ENCODE measurements at places on chromosomes 13 and 19.

GRCh38 chr13:72469906-72470305, 257.5 kb downstream of the MZT1 start:
- DNase-seq, result no peak

DNA sequence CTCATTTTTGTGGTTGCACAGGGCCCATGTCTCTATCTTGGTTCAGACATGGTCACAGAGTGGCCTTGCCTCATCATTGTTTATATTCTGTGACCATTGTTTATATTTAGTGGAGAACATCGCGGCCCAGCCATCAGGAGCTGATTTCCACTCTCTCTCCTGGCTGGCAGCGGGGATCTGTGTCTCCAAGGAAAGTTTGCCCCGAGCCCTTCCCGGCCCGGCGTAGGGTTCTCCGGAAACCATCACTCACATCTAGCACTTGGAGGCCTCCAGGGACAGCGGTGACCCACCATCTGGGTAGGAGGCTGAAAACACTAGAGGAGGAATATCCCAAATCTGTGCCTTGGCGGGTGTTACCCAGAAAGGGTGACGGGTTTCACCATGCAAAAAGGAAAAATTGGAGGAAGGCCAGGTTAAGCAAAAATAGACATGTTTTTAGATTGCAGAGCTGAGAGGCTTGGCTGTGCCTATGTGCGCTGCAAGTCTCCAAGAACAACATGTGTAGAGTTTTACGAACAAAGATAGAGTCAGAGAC, 726 bp upstream of the ZNF358 start:
- no peak for DNase-seq

GRCh38 chr19:48670699-48671445, 1.9 kb downstream of the NTN5 start:
- no peak for DNase-seq

- no peak for DNase-seq
These were observed 1548.9 kb upstream of the PCDH20 start for GRCh38 chr13:62964522-62964921.

- DNase-seq, result no peak
These were observed 781.0 kb upstream of the ARGLU1 start for GRCh38 chr13:107348925-107349324.

DNA sequence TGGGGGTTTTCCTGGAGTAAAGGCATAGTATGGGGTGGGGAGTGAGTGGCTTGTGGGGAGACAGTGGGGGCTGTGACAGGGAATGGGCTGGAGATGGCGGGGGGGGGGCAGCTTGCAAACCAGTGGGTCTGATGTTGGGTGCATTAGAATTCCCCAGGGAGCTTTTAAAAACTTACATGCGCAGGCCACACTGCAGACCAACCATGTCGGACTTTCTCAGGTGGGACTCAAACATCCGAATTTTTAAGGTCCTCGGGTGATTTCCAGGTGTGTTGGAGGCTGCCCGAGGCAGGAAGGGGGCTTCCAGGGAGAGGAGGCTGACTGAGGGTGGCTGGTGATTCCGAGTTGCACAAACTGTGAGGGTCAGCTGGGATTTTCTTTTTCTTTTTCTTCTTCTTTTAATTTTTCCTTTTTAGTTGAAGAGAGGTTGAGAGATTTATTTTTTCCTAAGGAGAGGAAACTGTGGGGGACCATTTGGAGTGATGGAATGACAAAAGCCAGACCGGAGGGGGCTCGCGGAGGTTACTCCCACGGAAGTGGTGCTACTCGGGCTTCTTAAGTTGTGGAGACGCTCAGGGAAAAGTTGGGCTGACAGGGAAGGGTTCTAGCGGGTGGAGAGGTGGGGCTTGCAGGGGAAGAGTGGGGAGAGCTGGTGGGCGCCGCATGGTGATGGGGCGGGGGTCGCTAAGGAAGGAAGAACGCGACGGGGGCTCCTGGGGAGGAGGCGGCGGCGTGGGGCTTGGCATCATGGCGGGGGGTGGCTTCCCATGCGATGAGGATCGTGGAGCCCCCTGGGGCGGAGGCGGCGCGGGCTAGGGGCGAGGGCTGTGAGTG, 997 bp upstream of the CACNG8 start:
- no peak for DNase-seq

- DNase-seq, result no peak
These were observed 14.8 kb downstream of the SMIM24 start for GRCh38 chr19:3465552-3465951.

- no peak for DNase-seq
These were observed 11.6 kb upstream of the RASA3 start for GRCh38 chr13:114143806-114144605.

- DNase-seq, result no peak
These were observed 95.6 kb downstream of the TSHZ3 start for GRCh38 chr19:31253526-31254179.

GRCh38 chr19:6868351-6868750, 19.0 kb upstream of the ADGRE1 start:
- DNase-seq, result no peak

DNA sequence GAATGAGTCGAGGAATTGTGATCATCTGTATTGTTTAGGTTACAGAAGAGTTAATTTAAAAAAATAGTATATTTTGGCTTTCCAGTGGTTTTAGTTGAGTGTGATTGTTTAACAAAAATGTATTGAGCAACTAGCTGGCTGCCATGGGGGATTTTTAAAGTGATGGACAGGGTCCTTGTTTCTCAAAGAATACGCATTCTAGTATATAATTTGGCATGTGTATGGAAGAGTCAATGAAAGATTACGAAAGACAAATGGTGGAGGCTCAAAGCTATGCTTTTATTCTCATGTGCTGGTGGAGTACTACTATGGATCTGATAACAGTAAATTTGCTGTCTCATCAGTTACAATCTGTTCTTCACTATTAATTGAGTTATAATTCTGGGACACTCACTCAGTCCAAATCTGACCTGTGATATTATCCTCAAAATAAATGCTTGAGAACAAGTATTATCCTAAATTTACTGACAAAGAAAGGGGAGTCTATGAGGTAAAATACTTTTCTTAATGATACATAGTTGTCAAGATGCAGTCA, 240.0 kb downstream of the GPC6 start:
- DNase-seq, result no peak

GRCh38 chr13:26923824-26924605, 163.4 kb upstream of the GPR12 start:
- no peak for DNase-seq

- no peak for DNase-seq
These were observed 108.5 kb upstream of the C1QTNF9B start for GRCh38 chr13:24005755-24006281.

GRCh38 chr19:11106477-11106876, 17.2 kb downstream of the LDLR start:
- no peak for DNase-seq
